ENCODE measurements at places on chromosomes 11 and 22.
A peak's percentile ranks its signal among the peaks of the same experiment; 100 is the strongest.

DNA sequence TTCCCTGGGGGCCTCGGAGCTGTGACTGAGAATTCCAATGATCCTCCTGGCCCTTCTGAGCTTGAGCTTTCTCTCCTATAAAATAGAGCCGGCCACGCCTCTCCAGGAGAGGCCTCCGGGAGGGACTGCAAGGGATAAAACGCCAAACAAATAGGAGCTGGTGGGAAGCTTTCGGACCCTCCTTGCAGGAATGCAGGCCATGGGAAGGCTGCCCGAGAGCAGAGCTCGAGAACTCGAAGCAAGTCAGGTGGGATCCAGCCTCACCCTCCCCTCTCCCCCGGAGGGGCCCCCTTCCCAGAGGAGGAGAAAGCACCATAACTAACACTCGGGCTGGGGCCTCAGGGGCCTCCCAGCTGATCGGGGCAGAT is 34.6 kb downstream of the FLRT1 start:
- no peaks in the 10 kb centered on the region for H3K27me3 ChIP-seq
- no peak overlapping the region for H3K27ac ChIP-seq
- no peaks in the 10 kb centered on the region for H3K4me1 ChIP-seq
- no peaks in the 10 kb centered on the region for H3K36me3 ChIP-seq
- DNase-seq, result no peak
- H3K4me3 ChIP-seq, result no peak overlapping the region

GRCh38 chr22:48695251-48695650 is 1132.4 kb downstream of the BRD1 start:
- no peak for DNase-seq
- peaks cover 2% of the 10 kb centered on the region for H3K4me1 ChIP-seq
- H3K27me3 ChIP-seq, result no peaks in the 10 kb centered on the region
- H3K27ac ChIP-seq, result no peak overlapping the region
- H3K4me3 ChIP-seq, result no peak overlapping the region

- peaks cover 4% of the 10 kb centered on the region for H3K27me3 ChIP-seq
- DNase-seq, result no peak
- no peak within 1 kb of the TSS for H3K27ac ChIP-seq
- H3K36me3 ChIP-seq, result no peaks in the 10 kb centered on the region
- peak within 1 kb of the TSS; percentile 67 for H3K4me3 ChIP-seq
These were observed at the start of gene MYRF for GRCh38 chr11:61752117-61752924. Gene MYRF, plus strand, starts transcription at chr11:61752636. Its CDS starts 109 bp downstream, at chr11:61752745.

GRCh38 chr22:45503050-45503815 is 550 bp downstream of the FBLN1 start:
- H3K27ac ChIP-seq, result peak overlapping the region; percentile 96
- peaks cover 32% of the 10 kb centered on the region for H3K4me1 ChIP-seq
- H3K4me3 ChIP-seq, result peak overlapping the region; percentile 85
- peak; percentile 59 for DNase-seq
- H3K36me3 ChIP-seq, result no peaks in the 10 kb centered on the region
- H3K27me3 ChIP-seq, result no peaks in the 10 kb centered on the region

All from chondrocyte (in vitro differentiated cells).